Calu3 (cell line): ENCODE measurements at places on chromosomes 16 and 17.
A peak's percentile ranks its signal among the peaks of the same experiment; 100 is the strongest.

GRCh38 chr17:38455288-38455915 lies 27.1 kb downstream of the ARHGAP23 start:
- no peak for DNase-seq

DNA sequence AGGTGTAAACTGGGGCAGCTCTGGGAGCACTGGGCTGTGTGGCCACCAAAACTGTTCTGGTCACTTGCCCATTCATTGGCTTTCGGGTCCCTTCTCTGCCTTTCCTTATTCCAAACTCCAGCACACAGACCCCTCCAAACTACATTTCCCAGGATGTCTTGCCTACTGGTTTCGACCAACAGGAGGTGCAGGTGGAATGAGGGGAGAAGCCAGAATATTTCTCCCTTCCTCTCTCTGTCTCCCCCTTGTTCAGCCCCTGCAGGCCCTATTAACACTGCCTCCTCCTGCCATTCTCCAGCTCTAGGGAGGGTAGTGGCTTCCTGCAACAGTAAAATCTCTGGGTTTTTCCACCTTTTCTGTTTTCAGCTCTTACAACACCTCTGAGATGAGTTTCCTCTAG lies 13.2 kb upstream of the NAGPA start:
- DNase-seq = no peak

DNA sequence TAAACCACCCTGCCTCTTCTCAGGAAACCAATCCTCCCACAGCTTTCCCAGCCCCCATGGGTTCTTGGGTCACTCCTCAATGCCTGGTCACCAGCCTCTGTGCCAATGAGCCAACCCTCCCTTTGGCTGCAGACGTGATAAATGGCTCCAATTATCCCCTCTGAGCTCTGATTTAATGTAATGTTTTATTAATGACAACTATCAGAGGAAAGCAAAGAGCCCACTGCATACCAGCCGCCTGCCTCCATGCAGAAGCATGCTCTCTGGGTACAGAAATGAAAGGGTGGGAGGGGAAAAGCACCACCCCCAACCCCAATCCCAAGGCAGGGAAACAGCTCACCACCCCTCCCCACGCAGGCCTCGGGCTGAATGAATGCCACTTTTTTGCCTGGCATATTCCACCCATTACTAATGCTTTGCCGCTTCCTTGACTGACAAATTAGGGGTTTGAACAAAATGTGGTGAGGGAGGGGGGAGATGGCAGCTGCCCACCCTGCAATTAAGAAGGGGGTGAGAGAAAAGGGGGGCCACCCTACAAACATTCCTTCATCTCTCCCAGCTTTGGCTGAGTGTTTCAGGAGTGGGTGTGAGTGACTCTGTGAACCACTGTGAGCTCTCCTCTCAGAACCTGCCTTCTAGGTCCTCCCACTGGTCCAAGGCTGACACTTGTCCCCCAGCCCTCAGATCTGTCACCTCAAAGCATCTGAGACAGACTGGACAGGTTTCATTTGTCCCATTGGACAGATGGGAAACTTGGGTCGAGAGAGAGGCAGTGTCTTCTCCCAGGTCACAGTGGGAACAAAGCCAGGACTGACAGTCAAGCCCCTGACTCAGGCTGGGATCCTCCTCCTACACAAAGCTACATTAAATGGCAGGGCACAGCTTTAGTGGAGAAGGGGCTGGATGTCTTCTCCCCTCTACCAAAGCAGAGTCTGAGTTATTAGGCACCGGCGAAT lies 161.5 kb downstream of the TMEM132E start:
- no peak for DNase-seq

DNA sequence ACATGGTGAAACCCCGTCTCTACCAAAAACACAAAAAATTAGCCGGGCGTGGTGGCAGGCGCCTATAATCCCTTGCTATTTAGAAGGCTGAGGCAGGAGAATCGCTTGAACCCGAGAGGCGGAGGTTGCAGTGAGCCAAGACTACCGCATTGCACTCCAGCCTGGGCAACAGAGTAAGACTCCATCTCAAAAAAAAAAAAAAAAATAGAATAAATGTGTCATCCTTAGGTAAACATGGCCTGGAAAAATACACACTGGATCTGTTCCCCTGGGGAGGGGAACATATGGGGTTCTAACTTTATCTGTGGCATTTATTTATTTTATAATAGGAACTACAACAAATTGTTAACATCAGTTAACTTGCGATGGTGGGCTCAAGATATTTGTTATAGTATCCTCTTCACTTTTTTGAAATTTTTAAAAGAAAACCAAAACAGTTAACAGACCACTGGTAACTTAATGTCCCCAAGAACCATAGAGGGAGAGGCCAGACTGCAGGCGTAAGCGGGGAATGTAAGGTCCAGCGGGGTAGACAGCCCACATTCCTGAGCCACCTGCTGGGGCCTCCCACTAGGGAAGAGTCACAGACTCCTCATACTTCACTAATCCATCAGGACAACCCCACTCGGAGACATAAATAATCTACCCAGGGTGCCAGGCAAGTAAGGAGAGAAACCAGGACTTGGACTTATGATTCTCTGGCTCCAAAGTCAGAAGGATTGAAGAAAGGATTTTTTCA lies 12.5 kb upstream of the TXNDC11 start:
- DNase-seq = no peak

GRCh38 chr17:82931699-82932517 lies 92.1 kb upstream of the ZNF750 start:
- no peak for DNase-seq

DNA sequence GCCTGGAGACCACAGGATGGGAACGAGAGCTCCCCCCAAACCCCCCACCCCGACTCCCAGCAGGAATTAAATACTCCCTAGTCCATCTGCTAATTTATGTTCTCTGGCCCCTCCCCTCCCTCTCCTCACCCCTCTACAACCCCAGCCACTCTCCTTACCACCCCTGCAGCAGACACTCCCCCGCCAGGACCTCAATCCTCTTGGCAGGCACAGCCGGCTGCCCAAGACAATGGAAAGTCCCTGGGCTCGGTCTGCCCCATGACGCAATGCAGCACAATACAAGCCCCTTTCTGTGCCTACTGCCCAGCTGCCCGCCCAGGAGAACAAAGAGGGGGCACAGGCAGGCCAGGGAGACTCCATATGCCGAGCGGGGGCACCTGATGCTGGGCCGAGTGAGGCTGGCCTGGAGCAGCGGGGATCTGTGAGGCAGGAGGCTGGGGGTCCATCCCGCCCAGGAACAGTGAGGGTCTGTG lies 30.3 kb upstream of the CDC42EP4 start:
- peak; percentile 87 for DNase-seq

DNA sequence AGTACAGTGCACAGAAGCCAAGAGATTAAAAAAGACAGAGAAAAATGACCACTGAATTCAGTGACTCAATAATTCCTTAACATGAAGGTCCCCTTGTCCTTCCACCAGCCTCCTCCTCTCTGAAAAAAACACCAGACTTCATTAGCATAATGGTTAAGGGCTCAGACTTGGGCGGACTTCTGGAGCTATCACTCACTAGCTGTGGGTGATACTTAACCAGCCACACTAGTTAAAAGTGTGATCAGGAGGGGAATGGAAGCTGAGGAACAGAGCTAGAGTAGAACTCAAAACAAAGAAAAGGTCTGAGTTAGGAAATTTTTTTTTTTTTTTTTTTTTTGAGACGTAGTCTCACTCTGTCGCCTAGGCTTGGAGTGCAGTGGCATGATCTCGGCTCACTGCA lies 23.2 kb downstream of the ZNF652 start:
- no peak for DNase-seq

DNA sequence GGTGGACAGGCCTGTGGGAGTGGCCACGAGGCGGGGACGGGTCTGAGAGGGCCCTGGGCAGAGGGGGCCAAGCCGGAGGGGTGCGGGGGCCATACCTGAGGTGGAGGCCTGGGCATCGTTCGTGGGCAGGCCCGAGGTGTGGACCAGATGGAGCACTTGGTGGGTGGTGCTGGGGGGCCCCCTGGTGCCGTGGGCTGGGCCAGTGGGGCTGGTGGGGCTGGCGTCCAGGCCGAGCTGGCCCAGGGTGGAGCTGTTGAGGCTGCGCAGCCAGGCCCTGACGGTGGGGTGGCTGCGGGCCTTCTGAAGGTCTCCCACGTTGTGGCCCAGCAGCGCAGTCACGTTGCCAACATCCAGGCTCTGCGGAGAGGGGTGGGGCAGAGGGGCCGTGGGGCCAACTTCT lies 9.4 kb downstream of the MSLN start:
- no peak for DNase-seq

- DNase-seq = no peak
Observed at GRCh38 chr17:14072881-14073280, 3.6 kb downstream of the COX10 start.

DNA sequence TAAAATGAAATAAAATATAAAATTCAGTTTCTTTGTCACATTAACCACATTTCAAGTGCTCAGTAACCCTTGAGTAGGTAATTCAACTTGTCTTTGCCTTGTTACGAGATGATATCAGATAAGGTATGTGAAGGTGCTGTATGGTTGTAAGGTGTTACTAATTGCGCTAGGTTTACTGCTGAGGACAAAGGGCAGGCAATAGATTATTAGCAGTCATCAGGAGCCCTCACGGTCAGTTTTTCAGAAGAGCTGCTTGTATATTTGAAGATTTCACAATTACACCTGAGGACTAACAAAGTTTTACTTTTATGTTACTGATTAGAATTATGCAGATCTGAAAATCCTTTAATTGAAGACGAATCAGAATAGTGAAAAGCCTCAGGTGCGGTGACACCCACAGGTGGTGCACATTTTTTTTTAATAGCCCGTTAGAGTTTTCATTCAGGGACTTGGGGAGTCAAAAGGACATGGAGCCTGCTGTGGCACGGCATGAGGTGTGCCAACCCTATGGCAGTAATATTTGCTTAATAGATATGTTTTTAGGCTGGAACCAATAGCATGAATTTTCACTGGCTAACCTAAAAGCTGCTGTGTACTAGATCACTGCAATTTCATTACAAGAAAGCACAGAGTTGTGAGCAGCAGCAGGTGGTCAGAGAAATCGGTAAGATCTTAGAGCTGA lies 16.4 kb downstream of the NDEL1 start:
- no peak for DNase-seq

- DNase-seq = no peak
Observed at GRCh38 chr17:44093231-44093900, 22.8 kb downstream of the G6PC3 start.

- no peak for DNase-seq
Observed at GRCh38 chr17:46136820-46137219, 56.4 kb downstream of the KANSL1 start.

- no peak for DNase-seq
Observed at GRCh38 chr17:80363120-80363515, 51.8 kb upstream of the ENDOV start.

- DNase-seq = no peak
Observed at GRCh38 chr16:69932228-69932627, 18.9 kb upstream of the CLEC18A start.

DNA sequence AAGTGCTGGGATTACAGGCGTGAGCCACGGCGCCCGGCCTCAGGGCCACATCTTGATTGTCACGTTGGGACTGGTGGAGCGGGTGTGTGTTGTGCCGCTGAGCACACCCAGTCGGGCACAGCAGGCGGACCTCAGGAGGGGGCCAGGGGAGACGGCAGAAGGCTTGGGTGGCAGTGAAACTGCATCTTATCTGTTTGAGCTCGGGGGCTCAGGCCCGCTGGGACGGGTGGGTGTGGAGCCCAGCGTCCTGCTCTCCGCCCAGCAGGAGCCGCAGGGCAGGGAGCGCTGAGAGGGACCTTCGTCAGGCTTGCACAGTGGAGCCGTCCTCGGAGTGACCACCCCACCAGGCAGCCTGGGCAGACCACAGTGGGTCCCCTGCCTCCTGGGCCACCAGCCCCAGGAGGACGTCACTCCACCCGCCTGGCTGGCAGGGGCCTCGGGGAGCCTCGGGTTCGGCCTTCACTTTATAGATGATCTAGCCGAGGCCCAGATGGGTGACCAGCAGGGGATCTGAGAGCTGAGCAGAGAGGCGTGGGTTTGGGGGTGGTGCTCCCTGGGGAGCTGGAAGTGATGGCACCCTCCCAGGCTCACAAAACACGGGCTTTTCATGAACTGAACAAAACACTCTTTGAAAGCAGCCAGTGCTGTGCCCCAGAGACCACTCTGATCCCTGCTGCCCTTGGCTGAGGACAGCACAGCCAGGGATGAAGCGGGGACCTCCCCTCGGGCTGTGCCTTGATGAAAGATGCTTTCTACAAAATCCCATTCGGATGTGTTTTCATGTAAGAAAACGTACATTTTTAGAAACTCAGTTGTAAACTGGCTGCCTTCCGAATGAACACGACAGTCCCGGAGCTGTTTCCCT lies 181.1 kb downstream of the SEC14L1 start:
- no peak for DNase-seq

GRCh38 chr16:12459391-12460063 lies 344.2 kb downstream of the CPPED1 start:
- no peak for DNase-seq

DNA sequence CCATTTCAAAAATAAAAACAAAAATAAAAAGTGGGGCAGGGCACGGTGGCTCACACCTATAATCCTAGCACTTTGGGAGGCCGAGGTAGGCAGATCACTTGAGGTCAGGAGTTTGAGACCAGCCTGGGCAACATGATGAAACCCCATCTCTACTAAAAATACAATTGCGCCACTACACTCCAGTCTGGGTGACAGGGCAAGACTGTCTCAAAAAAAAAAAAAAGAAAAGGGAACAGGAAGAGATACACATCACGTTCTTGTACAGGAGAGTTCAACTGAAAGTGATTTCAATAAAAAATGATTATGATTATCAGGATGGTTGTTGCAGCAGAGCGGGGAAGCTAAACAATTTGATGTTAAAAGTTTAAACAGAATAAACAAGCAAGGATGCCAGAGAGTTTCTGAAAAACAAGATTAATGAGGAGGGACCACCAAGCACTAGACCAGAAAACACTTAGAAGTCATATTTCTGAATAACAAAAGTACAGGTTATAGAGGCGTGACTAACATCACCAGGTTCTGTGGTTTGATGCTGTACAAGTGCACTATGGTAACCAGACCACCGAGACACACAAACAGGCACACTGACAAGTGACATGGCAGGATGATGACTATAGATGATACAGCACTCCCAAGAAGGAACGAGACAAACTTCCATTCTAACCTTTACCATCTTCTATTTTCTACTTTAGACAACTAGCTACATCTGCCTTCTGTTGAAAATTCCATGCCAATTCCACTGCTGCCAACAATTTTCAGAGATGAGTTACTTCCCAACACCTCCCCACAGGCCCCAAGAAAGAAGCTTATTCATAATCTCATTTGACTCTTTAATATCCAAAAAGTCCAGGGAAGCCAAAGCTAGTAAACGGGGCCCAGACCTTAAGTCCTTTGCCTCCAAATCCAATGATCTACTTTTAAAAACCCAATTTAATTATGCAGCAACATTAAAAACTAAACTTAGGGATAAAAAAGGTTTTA lies 11.8 kb downstream of the DNAJA2 start:
- no peak for DNase-seq

GRCh38 chr17:14582996-14583395 lies 282.1 kb downstream of the HS3ST3B1 start:
- DNase-seq = no peak

DNA sequence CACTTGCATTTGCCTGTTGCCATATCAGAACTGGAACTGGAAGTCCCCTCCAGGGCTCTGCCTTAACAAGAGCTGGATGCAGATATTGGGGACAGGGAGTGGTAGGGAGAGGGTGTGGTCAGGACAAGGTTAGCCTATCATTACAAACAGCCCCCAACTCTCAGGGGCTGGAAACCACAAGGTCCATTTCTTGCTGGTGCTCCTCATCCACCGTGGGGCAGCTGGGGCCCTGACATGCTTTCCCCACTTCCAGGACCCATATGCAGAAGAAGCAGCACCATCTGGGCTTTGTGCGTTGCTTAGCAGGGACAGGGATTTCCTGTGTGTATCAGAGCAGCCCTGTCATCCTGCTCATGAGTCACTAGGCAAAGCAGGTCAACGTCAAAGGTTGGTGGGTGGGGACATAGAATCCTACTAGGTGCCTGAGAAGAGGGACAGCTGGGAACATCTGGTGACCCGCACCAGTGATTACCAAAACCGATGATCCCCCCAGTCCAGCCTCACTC lies 26.9 kb downstream of the RGS9 start:
- DNase-seq = peak; percentile 8
